ENCODE measurements at places on chromosomes 4 and X.

DNA sequence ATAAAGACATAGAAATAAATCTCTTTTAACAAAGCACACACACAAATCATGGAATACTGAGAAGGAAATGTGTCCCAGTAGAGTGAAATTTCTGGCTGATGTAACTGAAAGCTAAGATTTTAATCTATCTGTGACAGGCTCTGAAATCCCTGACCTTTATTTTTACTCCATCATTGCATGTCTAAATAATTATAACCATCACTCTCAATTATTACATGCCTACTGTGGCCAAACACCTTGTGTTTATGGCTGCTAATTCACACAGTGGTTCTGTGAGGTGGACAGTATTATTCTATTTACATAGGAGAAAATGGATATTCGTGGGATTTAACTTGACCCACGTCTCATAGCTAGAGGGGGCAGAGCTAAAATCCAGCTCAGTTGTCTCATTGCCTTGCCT is 438.1 kb downstream of the TLL1 start:
- DNase-seq = no peak

GRCh38 chrX:13716905-13717304 is 17.5 kb downstream of the TRAPPC2 start:
- peak; percentile 70 for DNase-seq

DNA sequence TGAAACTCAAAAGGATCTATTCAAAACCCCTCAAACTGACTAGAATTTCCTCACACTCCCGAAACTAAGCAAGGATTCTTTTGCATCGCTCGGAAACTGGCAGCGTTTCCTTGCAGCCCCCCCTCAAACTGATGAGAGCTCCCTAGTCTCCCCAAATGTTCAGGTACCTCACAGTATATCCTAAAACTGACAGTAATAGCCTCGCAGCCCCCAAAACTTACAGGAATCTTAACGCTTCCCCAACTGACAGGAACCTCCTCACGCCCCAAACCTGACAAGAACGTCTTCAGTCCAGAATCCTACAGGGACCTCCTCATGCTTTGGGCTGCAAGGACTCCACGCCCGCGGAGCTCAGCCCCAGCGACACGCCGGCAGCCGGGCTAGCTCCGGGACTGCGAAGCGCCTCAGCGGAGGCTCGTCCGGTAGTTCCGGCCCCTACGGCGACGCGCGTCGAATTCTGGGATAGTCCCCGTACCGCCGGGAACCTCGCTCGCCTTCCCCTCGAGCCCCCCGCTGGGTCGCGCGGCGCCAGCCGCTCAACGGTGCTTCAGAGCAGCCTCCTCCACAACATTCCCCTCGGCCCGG is 640 bp downstream of the PHF8 start:
- DNase-seq = no peak

- DNase-seq = no peak
Observed at GRCh38 chrX:39438603-39439602, 637.6 kb downstream of the MID1IP1 start.

- no peak for DNase-seq
Observed at GRCh38 chr4:14178421-14178820, 550.9 kb upstream of the BOD1L1 start.

- no peak for DNase-seq
Observed at GRCh38 chrX:45240301-45240700, 39.6 kb upstream of the DIPK2B start.

- DNase-seq = no peak
Observed at GRCh38 chr4:174451718-174452296, 70.5 kb downstream of the HPGD start.

DNA sequence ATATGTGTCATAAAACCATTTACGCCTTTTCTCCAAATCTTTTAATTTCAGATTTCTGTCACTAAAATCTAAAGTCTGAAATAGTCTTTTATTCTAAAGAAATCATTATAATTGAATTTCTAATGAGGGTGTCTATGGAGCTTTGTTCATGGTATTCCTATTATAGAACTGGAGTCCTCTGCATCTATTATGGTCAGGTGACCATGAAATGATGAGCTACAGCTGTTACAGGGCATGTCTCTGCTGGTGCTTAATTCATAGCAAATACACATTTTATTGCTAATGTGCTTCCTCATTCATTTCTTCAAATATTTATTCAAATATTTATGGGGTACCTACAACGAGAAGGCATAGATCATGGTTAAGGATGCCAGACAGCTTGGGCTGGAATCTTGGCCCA is 126.1 kb downstream of the NAA11 start:
- no peak for DNase-seq

GRCh38 chr4:83342476-83342875 is 7.8 kb upstream of the HPSE start:
- DNase-seq = no peak

DNA sequence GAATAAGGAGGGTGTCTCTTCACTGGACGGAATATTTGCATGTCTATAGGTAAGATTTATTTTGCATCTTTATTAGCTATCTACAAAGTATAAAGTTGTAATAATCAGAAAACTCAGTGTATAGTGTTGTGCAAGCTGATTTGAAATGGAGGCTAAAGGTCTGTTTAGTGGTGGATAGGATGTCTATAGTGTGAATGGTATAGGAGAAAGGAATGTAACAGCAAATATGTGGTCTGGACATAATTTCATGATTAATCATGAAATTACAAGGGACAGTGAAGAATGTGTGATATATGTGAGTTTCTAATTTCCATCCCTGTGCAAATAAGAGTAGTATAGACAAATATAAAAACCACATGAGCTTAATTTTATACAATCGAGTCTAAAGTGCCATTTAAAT is 79.3 kb upstream of the CAMK2D start:
- DNase-seq = no peak

GRCh38 chrX:66008328-66008970 is 31.4 kb downstream of the VSIG4 start:
- DNase-seq = no peak

GRCh38 chrX:12867685-12868084 is 813 bp downstream of the TLR7 start:
- DNase-seq = no peak

DNA sequence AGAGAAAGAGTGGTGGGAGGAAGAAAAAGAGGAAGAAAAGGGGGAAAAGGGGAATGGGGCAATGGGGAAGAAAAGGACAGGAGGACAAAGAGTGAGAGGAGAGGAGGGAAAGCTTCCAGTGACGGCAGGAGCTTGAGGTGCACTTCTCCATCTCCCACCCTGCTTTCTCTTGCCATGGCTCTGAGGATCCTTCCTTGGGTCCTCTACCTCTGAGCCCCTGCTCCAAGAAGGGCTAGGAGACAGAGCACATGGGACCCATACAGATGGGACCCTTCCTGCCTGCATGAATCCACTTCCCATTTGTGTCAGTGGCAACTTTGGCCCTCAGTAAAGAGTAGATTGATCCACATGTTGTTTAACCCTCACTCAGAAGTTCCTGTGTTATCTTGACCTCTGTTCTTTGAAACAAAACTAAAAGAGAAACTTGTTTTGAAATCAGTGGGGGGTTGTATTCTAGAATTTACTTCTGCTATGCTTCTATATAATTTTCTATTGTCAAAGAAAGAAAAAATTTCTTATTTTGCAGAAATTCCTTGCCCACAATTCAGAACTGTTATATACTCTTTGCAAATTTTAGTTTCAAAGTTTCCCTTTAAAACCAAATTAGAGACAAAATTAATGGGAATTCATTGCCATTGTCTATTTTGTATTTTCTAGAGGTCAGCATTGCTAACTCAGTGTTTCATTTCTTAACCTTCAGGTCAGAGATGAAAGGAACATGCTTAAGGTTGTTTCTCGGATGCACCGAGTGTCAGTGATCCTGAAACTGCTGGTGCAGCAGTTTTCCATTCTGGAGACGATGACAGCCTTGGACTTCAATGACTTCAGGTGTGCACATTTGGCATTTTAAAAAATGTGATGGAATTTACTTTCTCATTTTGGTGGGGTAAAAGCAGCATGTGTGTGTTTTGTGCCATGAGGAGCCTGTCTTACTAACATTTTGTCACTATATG is 5.0 kb downstream of the TDO2 start:
- DNase-seq = no peak

DNA sequence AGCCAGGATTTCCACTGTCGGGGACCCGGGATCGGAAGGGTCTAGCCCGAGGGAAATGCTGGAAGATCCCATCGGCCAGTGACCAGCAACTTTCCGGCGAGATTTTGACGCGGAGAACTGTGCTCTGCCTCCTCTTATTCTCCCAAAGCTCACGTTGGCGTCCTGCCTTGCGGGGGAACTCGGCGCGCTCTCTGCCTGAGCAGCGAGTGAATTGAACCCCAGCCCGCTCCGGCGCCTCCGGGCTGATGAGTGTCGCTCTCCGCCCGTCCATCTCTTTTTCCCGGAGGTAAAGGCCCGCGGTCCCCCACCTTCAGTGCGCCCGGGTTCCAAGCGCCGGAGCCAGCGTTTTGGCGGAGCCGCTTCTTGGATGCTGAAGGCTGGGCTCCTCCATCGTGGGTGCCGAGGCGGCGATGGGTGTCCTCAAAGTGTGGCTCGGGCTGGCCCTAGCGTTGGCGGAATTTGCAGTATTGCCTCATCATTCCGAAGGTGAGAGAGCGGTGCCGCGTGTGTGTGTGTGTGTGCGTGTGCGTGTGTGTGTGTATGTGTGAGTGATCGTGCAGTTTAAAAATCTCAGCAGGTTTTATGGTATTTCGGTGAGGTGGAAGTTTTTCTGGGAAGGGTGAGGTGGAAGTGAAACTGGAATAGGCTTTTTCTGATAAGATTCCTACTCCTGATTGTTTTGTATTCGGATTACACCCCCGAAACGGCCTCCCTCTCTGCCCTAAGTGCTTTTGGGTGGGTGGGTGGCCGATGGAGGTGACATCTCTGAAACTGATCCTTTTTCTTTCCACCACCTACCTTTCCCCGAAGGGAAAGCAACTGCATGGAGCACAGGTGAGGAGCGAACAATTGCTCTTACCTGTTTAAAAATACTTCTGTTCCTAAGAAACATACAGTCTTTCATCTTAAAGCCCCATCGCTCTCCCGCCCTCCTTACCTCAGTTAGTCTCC is 752 bp downstream of the FRAS1 start:
- DNase-seq = peak; percentile 19

DNA sequence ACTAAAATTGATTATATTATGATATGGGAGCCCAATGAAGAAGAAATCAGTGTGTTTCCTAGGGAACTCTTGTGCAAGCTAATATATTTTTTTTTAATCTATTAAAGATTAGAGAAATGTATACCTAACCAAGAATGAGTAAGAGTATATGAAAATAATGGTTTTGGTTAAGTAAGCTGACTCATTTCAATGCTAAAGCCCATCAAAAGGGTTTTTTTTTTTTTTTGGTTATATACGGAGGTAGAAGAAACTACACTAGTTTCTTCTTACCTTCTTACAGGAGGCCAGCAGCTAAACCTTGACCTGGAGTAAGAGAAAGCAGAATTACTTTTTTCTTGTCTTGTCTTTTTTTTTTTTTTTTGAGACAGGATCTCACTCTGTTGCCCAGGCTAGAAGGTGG is 27.5 kb downstream of the RUFY3 start:
- DNase-seq = no peak

- DNase-seq = no peak
Observed at GRCh38 chrX:6151971-6152370, 76.7 kb downstream of the NLGN4X start.

- DNase-seq = no peak
Observed at GRCh38 chr4:6092971-6093370, 74.7 kb upstream of the C4orf50 start.

GRCh38 chr4:87589531-87589930 is 18.8 kb upstream of the DSPP start:
- DNase-seq = no peak

- DNase-seq = peak; percentile 1
Observed at GRCh38 chr4:81919223-81919622, 447.5 kb upstream of the RASGEF1B start.

- DNase-seq = no peak
Observed at GRCh38 chrX:7462110-7462509, 314.2 kb upstream of the PUDP start.

- DNase-seq = no peak
Observed at GRCh38 chr4:176775338-176775737, 17.4 kb downstream of the VEGFC start.

GRCh38 chr4:1152290-1152689 is 20.1 kb downstream of the SPON2 start:
- no peak for DNase-seq

- DNase-seq = no peak
Observed at GRCh38 chr4:147958057-147958456, 226.2 kb downstream of the ARHGAP10 start.

- DNase-seq = no peak
Observed at GRCh38 chrX:131752493-131753198, 208.8 kb downstream of the OR13H1 start.

GRCh38 chrX:148135738-148136137 is 154.6 kb downstream of the FMR1NB start:
- DNase-seq = no peak

GRCh38 chrX:73446831-73447230 is at the start of gene CDX4:
CDX4 (plus strand) TSS chrX:73447053; CDS start chrX:73447254, 201 bp downstream.
- no peak for DNase-seq

- DNase-seq = no peak
Observed at GRCh38 chr4:110132816-110133719, 65.3 kb downstream of the ELOVL6 start.

GRCh38 chr4:113534711-113535110 is 226.8 kb downstream of the CAMK2D start:
- no peak for DNase-seq

DNA sequence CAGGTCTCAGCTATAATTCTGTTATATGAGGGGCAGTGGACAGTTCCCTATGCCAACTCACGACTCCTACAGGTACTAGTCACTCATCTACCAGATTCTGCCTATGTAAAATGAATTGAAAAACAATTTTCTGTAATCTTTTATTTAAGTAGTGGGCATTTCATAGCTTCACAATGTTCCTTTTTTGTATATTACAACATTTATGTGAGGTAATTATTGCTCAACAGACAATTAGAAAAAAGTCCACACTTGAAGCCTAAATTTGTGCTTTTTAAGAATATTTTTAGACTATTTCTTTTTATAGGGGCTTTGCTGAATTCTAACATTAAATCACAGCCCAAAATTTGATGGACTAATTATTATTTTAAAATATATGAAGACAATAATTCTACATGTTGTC is 20.4 kb downstream of the EREG start:
- DNase-seq = no peak

- DNase-seq = no peak
Observed at GRCh38 chr4:179692222-179692621, 2250.0 kb upstream of the AGA start.
